Naive thymus-derived CD4-positive, alpha-beta T cell (primary cell): ENCODE measurements at places on chromosomes 11 and 22. TPM values are rescaled to one million over a fixed set of nuclear protein-coding genes. Genes with fewer than 3 reads are reported as not detected.

- no peaks in the 10 kb centered on the region for H3K4me1 ChIP-seq
- no peak overlapping the region for H3K4me3 ChIP-seq
- no peak overlapping the region for H3K27ac ChIP-seq
- DNase-seq = no peak
These were observed 1073.3 kb downstream of the TBC1D22A start for GRCh38 chr22:47835726-47836125.

- no peak overlapping the region for H3K4me3 ChIP-seq
- no peaks in the 10 kb centered on the region for H3K27me3 ChIP-seq
- H3K27ac ChIP-seq = no peak overlapping the region
- no peaks in the 10 kb centered on the region for H3K36me3 ChIP-seq
- H3K4me1 ChIP-seq = no peaks in the 10 kb centered on the region
These were observed 802.0 kb downstream of the DLG2 start for GRCh38 chr11:84825106-84825660.

DNA sequence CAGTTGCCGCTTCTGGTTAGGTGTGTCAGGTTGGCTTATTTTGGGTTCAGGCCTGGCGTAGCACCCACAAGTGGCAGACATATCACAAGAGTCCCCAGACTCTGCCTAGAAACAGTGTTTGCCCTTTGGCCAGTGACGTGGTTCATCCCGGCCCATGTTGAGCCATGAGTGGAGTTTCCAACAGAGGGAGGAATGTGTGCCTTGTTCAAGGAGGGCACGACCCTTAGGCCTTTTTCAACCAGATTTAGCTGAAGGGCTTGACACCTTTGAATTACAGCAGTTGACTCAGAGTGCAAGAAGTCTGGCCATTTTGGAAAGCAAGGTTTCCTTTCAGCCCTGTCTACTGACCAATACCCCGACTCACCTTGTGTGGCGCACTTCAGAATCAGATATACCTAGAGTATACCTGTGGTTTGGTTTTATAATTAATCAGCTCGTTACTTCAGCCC lies 15.1 kb upstream of the AIFM3 start:
- peaks cover 5% of the 10 kb centered on the region for H3K27me3 ChIP-seq
- peaks cover 7% of the 10 kb centered on the region for H3K36me3 ChIP-seq
- H3K4me1 ChIP-seq = peaks cover 1% of the 10 kb centered on the region
- no peak overlapping the region for H3K4me3 ChIP-seq

- peak; percentile 55 for DNase-seq
- no peak overlapping the region for H3K4me3 ChIP-seq
- peaks cover 22% of the 10 kb centered on the region for H3K4me1 ChIP-seq
- H3K27me3 ChIP-seq = no peaks in the 10 kb centered on the region
These were observed 17.6 kb downstream of the GDPD5 start for GRCh38 chr11:75508051-75508561.

GRCh38 chr22:24554313-24555164 lies at the start of gene GUCD1:
Gene GUCD1, minus strand, starts transcription at chr22:24555138. Its CDS starts 147 bp downstream, at chr22:24554991.
- peaks cover 10% of the 10 kb centered on the region for H3K36me3 ChIP-seq
- H3K4me3 ChIP-seq = peak within 1 kb of the TSS; percentile 98
- H3K27ac ChIP-seq = peak within 1 kb of the TSS; percentile 92
- H3K4me1 ChIP-seq = peaks cover 20% of the 10 kb centered on the region
- DNase-seq = peak; percentile 43

- no peaks in the 10 kb centered on the region for H3K36me3 ChIP-seq
- peak within 1 kb of the TSS; percentile 99 for H3K27ac ChIP-seq
- no peaks in the 10 kb centered on the region for H3K27me3 ChIP-seq
- peak; percentile 39 for DNase-seq
These were observed at the start of gene LGALS1 for GRCh38 chr22:37674951-37675929. Gene LGALS1, plus strand, starts transcription at chr22:37675636. Its CDS starts 67 bp downstream, at chr22:37675703.

DNA sequence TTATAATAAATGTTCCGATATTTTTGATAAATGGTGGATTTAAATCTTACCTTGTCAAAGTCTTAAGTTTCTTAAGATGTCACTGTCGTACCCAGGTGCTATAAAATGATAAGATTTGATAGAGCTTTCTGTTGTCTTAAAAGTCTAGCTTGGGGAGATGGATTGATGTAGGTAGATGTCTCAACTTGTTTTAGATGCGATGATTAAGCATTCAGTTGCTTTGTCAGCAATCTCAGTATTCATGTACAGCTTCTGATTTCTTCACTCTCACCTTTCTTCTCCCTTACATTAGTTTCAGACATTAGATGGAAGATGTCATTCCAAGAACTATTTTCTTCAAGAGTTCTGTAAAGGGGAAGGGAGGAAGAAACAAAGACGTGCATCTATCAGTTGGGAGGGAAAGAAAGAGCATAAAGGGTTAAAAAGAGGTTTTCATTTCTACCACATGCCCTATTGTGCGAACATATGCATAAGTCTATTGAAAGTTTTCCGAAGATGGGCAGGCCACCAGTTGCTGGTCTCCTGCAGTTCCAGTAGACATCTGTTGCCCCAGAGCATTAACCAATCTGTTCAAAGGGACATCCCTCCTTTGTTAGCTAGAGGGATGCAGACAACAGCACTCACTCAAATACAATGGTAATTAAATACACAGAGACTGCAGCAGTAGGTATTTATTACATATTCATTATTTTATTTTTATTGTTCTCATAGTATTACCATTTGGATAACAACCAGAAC lies 38.4 kb downstream of the ZC3H12C start:
- no peaks in the 10 kb centered on the region for H3K4me1 ChIP-seq
- no peak overlapping the region for H3K4me3 ChIP-seq
- H3K27ac ChIP-seq = no peak overlapping the region

DNA sequence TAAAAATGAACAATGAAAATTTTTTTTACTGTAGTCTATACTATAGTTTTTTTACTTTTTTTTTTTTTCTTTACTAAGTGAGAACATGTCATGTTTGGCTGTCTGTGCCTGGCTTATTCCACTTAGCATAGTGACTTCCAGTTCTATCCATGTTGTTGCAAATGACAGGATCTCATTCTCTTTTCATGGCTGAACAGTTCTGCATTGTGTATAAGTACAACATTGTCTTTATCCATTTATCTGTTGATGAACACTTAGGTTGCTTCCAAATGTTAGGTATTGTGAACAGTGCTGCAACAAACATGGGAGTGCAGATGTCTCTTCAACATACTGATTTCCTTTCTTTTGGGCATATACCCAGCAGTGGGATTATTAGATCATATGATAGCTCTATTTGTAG lies 88.1 kb upstream of the CCDC90B start:
- no peak for DNase-seq
- H3K27ac ChIP-seq = no peak overlapping the region
- no peaks in the 10 kb centered on the region for H3K36me3 ChIP-seq
- no peaks in the 10 kb centered on the region for H3K4me1 ChIP-seq
- H3K4me3 ChIP-seq = no peak overlapping the region
- no peaks in the 10 kb centered on the region for H3K27me3 ChIP-seq

DNA sequence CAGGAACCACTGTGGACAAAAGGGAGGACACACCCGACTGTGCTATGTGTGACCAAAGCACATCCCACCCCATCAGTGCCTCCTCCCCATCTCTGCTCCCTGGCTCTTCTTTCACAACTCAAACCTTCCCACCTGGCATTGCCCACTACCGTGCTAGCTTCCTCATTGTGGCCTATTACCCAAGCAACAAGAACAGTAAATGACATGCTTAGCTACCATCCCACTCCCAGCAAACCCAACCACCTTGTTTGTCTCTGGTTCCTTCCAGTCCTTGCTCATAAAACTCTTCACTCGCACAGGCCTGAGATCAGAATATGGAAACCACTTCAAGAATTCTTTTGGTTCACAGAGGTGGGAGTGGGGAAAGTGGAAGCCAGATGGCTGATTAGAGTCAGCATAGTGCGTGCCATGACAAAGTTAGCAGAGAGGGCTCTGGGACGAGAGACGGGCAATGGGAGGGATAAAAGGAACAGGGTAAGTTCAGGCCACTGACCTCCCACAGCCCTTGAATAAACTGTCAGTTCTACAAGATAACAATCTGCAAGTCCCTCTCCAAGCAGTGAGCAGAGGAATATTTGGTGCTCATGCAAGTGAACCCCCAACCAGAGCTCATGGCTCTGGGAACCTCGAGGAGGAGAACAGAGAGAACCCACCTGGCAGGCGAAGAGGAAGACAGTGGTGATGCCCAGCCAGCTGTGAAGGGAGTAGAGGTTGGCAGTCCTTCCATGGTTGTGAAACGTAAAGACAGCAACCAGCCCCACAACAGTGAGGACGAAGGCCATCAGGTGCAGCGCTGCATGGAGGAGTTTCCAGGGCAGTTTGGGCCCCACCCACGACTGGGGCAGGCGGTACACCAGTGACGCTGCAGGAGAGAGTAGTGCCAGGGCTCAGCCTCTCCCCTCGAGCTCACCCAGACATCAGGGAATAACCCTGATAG lies 8.3 kb downstream of the CYB561A3 start:
- H3K4me1 ChIP-seq = no peaks in the 10 kb centered on the region
- peaks cover 14% of the 10 kb centered on the region for H3K36me3 ChIP-seq
- H3K4me3 ChIP-seq = no peak overlapping the region
- DNase-seq = no peak
- H3K27ac ChIP-seq = no peak overlapping the region
- H3K27me3 ChIP-seq = no peaks in the 10 kb centered on the region

DNA sequence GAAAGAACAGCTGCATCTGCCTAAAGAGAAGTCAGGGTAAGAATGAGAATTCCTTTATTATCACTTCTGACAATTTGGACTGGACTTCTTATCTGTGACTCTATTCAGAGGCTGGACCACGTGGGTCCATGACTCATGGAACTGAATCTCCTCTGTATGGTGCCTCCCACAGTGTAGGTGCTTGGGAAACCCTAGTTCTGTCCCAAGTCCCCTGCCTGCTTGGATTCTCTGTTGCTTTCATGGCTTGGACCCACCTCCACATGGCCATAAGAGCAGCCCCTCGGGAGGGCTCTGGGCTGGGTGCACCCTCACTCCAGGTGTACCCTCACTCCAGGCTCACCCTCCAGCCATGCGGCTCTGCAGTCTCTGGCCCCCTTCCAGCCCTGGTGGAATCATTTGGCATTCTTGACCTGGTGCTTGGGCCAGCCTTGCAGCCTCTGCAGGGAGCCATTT lies 153.4 kb downstream of the CACNA1I start:
- no peak overlapping the region for H3K27ac ChIP-seq
- H3K36me3 ChIP-seq = no peaks in the 10 kb centered on the region

- H3K36me3 ChIP-seq = peaks cover 10% of the 10 kb centered on the region
- no peaks in the 10 kb centered on the region for H3K4me1 ChIP-seq
- DNase-seq = no peak
- no peak overlapping the region for H3K4me3 ChIP-seq
- H3K27me3 ChIP-seq = no peaks in the 10 kb centered on the region
These were observed 60.9 kb upstream of the GAB2 start for GRCh38 chr11:78478536-78478935.

- H3K4me3 ChIP-seq = no peak overlapping the region
- H3K36me3 ChIP-seq = no peaks in the 10 kb centered on the region
- DNase-seq = no peak
- no peak overlapping the region for H3K27ac ChIP-seq
- H3K27me3 ChIP-seq = no peaks in the 10 kb centered on the region
- no peaks in the 10 kb centered on the region for H3K4me1 ChIP-seq
These were observed 537.4 kb upstream of the LUZP2 start for GRCh38 chr11:23959462-23959861.

DNA sequence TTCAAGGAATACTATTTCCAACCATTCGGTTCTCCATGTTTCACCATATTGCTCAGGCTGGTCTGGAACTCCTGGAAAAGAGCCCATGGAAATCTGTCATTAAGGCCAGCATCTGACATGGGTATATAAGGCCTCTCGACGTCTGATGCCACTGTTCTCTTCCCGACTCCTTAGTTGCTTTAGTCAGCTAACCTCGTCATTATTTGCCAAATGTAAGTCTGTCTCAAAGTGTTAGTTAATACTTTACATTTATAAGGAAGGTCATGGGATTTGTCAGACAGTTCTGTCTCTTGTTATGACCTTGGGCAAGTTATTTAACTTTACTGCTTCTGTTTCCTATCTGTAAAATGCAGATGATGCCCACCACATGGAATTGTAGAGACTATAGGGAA lies 1.6 kb downstream of the MRPL48 start:
- H3K36me3 ChIP-seq = no peaks in the 10 kb centered on the region
- no peaks in the 10 kb centered on the region for H3K27me3 ChIP-seq
- H3K4me1 ChIP-seq = peaks cover 13% of the 10 kb centered on the region
- H3K4me3 ChIP-seq = no peak overlapping the region

DNA sequence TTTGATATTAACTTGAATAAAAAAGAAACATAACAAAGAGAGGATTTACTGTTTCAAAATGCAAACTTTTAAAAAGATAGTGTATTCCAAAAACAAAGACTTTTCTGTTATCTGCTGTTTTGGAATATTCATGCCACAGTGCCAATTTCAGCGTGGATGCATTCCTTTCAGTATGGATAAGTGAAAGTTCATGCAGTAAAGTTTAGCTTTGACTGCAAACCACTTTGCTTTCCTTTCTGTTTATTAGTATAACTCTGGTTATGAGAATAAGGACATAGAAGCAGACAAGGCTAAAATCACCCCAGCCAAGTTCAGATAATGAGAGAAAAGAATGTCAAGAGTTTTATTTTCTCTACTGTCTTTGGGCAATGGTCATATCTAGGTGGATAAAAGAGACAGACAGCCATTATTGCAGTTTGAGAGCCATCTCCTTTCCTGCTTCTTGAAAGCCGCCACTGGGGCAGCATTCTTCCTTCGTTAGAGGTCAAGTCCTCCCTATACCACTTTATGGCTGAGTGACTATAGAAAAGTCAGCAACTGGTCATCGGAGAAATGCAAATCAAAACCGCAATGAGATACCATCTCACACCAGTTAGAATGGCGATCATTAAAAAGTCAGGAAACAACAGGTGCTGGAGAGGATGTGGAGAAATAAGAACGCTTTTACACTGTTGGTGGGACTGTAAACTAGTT lies 82.4 kb upstream of the BLID start:
- no peaks in the 10 kb centered on the region for H3K36me3 ChIP-seq
- H3K27me3 ChIP-seq = no peaks in the 10 kb centered on the region
- no peak overlapping the region for H3K4me3 ChIP-seq
- no peaks in the 10 kb centered on the region for H3K4me1 ChIP-seq
- no peak for DNase-seq
- H3K27ac ChIP-seq = no peak overlapping the region

- DNase-seq = peak; percentile 59
- H3K36me3 ChIP-seq = peaks cover 8% of the 10 kb centered on the region
- peak overlapping the region; percentile 88 for H3K4me3 ChIP-seq
- no peaks in the 10 kb centered on the region for H3K27me3 ChIP-seq
- peaks cover 42% of the 10 kb centered on the region for H3K4me1 ChIP-seq
These were observed 1.2 kb downstream of the DDX17 start for GRCh38 chr22:38504731-38505540.

DNA sequence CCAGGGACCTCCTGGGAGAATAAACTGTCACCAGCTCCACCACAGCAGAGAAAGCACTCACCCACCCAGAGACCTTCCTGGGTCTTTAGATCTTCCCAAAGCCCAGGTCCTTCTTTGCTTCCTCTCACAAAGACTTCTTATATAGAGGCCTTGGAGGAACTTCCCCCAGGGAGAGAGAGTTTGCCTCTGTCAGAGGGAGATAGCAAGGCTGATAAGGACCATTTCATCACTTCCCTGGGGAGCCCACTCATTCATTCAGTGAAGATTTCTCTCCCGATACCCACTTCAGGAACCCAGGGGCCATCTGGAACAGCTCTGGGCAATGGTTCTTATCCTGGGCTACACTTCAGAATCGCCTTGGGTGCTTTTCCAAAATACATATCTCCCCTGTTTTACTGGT lies at the start of gene PRG2:
PRG2 (minus strand) TSS at position 116 of the 400 bp plus-strand sequence. CDS start 706 bp downstream, outside the sequence.
- H3K27me3 ChIP-seq = no peaks in the 10 kb centered on the region
- H3K27ac ChIP-seq = no peak within 1 kb of the TSS
- H3K4me1 ChIP-seq = no peaks in the 10 kb centered on the region
- H3K4me3 ChIP-seq = no peak within 1 kb of the TSS
- H3K36me3 ChIP-seq = no peaks in the 10 kb centered on the region

OR52I1 gene
- total RNA-seq = not detected

FXYD2 gene
- total RNA-seq = 4.4 TPM

PHF21B gene
- not detected for total RNA-seq

MMP26 gene
- total RNA-seq = not detected

TMEM45B gene
- 40.8 TPM for total RNA-seq

SUSD2 gene
- total RNA-seq = 1.9 TPM

HBG2 gene
- total RNA-seq = not detected

MARK2 gene
- total RNA-seq = 42.3 TPM

C11orf86 gene
- total RNA-seq = not detected

OR51M1 gene
- not detected in 2 replicates for total RNA-seq

C1QTNF4 gene
- total RNA-seq = 1.0 TPM
